Daoy (cell line): ENCODE measurements at places on chromosomes 12 and 14. TPM values are rescaled to one million over a fixed set of nuclear protein-coding genes. Genes with fewer than 3 reads are reported as not detected.

DNA sequence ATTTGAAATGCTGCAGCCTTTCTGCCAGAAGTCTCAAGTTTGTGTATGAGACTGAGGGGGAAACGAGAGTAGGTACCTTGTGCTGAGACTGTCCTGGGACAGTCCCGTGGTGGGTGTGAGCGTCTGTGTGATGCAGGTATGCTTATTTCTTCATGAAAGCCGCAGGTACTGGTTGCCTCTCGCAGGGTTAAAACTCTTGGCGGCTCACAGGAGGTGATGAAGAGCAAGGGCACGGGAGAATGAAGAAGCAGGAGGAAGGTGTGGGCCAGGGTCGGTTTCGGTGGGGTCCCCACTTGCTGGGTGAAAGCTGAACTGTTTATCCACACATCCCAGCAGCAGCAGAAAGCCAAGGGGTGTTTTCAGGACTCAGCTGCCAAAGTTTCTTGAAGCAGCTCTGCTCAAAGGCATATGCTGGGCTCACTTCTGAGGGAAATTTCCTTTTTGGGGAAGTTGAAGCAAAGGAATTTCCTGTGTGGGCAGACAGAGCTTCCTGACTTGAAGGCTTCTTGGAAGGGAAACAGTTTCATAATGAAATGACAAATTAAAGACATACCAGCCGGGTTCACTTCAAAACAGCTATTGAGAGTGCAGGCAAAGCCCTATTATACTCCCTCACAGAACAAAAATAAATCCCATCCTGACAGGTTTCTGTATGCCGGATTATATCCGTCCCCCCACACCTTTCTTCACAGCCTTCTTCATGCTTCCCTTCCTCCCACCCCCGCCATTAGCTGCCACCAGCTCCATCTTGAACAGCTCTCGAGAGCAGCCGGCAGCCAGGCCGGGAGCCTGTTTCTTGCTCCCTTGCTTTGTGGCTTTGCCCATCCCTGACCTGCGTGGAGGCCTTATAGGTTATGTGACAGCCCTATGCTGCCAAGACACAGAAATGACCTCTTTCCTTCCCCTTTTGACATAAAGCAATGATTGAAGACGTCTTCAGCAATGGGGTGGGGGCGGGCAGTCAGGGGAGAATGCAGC lies 116.6 kb downstream of the ETV6 start:
- DNase-seq = no peak

DNA sequence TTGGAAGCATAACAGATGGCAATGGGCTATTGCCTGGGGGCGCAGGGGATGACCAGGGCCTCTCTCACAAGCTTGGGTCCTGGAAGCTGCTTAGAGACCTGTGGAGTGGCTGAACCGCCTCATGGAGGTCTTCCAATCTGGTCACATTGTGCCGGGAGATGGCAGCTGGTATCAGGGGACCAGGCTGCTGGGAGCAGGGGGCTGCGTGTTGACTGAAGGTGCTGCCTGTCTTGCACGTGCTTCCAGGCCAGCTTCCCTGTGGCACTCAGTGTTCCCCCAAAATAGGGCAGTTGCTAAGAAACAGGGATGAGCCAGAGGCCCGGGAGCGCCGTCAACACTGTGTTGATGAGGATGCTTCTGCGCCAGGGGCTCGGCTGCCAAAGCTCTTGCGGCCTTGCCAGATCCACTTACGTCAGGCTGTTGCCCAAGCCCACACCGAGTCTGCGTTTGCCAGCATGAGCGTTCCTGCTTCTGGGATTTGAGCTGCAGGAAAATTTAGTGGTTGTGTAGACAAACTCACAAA lies 39.8 kb downstream of the ELK3 start:
- peak; percentile 84 for DNase-seq

DNA sequence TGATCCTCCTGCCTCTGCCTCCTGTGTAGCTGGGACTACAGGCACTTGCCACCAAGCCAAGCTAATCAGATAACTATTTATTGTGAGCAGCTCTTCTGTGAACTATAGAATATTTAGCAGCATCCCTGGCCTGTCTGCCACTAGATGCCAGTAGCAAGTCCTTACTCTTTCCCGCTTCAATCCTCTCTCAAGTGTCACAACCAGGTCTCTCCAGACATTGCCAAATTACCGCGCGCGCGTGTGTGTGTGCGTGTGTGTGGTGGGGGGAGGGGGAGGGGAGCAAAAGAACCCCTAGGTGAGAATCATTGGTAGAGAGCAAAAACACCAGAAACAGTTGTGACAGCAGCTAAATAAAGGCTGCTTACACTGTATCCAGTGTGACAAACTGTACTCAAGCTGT lies 49.9 kb downstream of the PPP2R5E start:
- DNase-seq = no peak

DNA sequence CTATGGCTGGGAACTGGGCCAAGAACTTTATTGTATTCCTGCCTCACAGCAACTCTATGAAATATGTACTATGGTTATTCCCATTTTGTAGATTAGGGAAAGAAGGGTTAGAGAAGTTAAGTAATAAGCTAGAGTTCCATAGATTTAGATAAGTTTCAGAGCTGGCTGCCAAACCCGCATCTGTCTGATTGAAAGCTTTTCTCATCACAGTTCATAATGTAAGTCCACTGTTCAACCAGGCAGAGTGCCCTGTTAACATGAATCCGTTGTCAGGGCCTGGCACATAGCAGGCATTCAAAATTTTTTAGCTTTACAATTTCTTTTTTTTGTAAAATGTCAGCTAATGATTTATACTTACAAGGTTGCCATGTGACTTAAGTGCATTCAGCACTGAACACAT lies 467.3 kb downstream of the NRXN3 start:
- DNase-seq = no peak

- peak; percentile 73 for DNase-seq
Observed at GRCh38 chr14:63752449-63753169, 24.7 kb upstream of the SGPP1 start.

- DNase-seq = no peak
Observed at GRCh38 chr14:50364792-50365191, 31.9 kb downstream of the CDKL1 start.

DNA sequence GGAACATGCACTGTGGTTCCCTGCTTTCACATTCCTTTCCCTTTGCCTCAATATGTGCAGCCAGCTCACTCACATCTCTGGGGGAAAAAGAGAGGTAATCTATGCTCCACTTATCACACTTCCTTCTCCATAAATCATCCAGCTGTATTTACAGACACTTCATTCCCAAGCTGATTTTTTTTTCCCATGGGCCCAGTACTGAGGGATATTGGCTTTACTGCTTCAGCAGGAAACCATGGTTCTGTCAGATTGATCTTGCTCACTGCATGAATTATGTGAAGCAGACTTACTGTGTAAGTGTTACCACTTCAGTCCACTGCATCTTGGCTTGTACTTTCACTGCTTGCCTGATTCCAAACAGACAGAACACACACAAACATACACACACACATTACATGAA lies 555.6 kb downstream of the CCER1 start:
- DNase-seq = no peak

DNA sequence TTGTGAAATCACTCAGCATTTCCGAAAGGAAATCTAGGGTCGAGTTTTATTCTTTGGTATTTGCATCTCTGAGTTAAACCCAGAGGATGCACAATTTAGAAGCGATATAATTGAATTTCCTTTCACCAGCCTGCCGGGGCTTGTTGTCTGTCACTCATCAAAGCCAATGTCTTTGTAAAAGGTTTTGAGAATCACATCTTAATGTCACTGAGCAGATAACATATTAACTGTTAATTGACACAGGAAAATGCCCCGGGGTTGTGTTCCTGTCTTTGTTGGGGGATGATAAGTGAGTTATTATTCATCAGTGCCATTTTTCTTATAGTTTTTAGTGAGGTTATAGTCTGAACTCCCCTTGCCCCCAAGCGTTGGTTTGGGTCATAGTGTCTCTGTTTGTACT lies 73.4 kb downstream of the DUSP6 start:
- no peak for DNase-seq

- DNase-seq = no peak
Observed at GRCh38 chr12:51005671-51006070, 20.5 kb downstream of the SLC11A2 start.

GRCh38 chr12:26906024-26906423 lies 31.8 kb downstream of the INTS13 start:
- no peak for DNase-seq

DNA sequence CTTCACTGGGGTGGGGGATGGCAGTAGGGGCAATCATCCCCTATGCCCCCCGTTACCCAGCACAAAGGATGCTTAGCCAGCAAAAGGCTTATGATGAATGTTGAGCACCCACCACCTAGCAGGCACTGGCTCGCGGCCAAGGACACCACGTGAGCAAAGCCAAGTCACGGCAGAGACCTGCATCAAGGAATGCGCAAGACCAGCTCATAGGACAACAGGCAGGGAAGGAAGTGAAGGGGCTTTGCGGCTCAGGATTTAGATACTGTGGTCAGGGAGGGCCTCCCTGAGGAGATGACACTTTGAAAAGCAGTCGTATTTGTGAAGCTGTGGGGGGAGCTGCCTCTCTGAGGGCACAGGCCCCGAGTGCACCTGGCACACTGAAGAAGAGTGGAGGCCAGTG lies 32.8 kb downstream of the SH2B3 start:
- DNase-seq = peak; percentile 83

DNA sequence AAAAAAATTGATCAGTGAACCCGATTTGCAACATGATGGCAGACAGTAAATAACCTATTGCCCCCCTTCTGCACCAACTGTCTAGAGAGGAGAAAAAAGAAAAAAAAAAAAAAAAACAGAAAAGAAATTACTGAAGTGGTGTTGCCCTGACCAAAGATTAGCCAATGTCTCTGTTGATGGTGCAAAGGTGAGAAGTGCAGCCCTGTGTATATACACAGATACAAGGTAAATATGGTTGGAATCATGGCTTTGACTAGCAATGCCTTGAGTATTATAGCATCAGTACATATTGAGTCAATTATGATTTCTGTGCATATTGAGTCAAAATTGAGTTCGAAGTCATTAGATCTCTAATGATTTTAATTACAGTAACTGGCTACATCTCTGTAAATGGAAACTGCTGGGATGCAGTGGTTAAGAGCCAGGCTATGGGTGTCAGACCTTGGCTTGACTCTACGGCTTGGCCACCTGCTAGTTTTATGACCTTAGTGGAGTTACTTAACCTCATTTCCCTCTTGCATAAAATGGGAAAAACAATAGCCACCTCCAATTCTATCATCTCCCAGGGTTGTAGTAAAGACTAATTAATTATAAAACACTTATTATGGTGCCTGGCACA lies 51.0 kb downstream of the EGLN3 start:
- no peak for DNase-seq

DNA sequence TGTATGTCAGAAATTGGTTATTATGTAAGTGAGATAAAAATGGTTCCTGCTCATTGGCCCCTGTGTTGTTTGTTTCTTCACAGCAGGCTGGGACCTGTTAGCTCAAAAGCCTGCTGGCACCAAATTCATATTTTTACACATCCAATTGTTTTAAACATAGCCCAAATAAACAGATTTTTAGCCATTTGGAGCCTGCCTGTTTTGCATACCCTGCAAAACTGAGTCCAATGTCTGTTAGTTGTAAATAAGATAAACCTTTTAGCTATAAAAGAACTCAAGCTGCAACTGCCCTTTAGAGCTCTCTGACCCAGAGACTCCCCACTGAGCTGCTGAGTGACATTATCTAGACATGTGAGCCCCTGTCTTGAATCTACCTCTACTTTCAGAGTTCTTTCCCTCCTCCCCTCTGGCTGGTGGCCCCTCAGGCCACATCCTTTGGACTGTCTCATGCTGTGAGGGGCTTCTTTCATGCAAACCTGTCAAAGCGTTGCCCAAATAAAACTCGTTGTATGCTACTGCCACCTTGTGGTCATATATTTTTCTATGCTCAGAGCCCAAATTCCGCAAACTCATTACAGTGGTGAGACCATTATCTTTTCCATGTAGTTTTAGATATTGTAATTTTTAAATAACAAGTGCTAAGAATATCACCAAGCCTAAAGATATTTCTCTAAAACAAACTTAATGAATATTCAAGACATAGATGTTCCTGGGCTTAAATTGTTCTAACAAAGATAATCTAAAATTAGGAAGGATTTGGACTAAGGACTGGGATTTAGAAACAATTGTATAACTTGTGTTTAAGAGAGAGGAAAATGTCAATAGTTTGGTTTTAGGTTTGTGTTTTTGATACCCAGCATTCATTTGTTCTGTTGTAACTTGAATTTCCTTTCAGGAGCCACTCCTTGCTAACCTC lies 337.9 kb downstream of the AACS start:
- peak; percentile 19 for DNase-seq

- DNase-seq = no peak
Observed at GRCh38 chr12:114253976-114254778, 151.8 kb downstream of the TBX5 start.

GRCh38 chr14:78849952-78850351 lies 679.8 kb downstream of the NRXN3 start:
- no peak for DNase-seq

GRCh38 chr12:90943255-90943654 lies 11.7 kb downstream of the CCER1 start:
- no peak for DNase-seq

The RNASE4 gene
- total RNA-seq = 2.4 and 5.2 TPM in 2 replicates

The SLC17A8 gene
- not detected in 2 replicates for total RNA-seq

The EIF2S3B gene
- total RNA-seq = 0.57 TPM in 2 replicates

The GPR132 gene
- total RNA-seq = 3.3 and 5.1 TPM in 2 replicates

The VTI1B gene
- 52.6 and 55.9 TPM in 2 replicates for total RNA-seq

The REC8 gene
- total RNA-seq = not detected in 2 replicates

The CIROP gene
- total RNA-seq = not detected in 2 replicates

The CHURC1 gene
- 82.5 and 130 TPM in 2 replicates for total RNA-seq

The FBLN5 gene
- total RNA-seq = 0.18 and 0.57 TPM in 2 replicates
